Cerebellar nuclear complex (tissue), 1 donor: ENCODE measurements at places on chromosomes 3 and 15.
A peak's percentile ranks its signal among the peaks of the same experiment; 100 is the strongest.

GRCh38 chr3:135499426-135499825 lies 466.1 kb upstream of the PPP2R3A start:
- DNase-seq = no peak

DNA sequence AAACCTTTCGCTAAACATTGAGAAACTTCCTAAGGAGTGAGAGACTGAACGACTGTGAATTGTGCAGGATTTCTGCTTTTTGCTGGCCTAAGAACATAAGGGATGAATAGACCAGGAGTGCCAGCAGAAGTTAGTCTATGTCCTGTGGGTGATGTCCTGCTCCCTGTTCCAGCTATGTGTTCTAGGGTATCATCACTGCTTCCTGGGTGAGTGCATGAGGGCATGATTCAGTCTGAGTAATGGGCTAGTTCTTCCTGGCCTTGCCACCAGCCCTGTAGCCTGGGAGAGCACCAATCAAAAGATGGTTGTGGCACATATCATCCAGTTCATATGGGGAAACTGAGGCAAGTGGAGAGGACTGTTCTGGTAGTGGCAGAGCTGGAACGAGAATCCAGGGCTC lies 153.9 kb upstream of the TPM1 start:
- DNase-seq = no peak

DNA sequence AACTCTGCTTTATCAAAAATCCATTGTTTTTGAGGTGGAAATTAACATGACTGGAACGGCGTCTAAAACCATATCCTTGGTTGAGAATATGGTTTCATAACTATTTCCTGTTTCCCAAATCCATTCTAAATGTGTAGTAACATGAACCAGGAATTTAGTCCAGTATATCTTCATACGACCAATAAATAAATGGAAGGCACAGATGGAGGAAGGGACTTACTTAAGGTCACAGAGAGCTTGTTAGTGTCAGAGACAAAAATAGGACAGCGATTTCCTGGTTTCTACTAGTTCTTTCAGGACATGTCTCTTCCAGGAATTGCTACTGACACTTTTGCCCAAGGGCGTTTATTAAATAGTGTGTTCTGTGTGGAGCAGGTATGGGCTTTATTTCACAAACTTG lies 41.2 kb downstream of the HES1 start:
- no peak for DNase-seq

DNA sequence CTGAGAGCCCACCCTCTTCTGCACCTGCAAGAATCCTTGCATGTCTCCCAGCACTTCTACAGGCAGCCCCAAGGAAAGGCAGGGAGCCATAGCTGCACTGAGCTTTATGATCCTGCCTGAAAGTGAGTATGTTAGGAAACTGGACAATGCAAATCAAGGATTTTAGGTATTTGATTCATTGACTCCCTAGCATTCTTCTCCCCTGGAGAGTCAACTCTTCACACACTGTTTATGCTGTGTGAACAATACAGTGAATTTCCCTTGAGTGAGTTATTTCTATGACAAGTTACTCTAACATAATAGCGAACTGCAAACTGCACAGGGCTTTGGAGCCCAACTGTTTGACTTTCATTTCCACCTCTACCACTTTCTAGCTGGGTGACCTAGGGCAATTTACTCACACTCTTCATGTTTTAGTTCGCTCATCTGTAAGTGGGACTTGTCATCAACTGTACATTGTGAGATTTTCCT lies 96.0 kb upstream of the PHLDB2 start:
- no peak for DNase-seq

DNA sequence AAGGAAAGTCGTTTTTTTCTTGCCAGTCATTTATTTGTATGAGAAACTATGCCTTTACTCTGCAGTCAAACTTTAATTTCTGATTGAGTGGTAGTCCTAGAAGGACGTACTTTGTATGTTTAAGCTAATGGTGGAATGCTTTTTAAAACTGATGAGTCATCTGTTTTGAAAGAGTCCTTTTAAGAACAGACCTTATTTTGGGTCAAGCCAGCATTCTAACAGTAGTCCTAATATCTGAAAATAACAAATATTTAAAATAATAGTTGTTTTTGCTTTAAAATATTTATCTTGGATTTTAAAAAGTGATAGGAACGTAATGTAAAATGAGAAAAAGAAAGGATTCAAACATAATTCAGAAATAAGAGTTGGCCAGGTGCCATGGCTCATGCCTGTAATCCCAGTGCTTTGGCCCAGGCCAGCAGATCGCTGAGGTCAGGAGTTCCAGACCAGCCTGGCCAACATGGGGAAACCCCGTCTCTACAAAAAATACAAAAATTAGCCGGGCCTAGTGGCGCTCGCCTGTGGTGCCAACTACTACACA lies 1.3 kb upstream of the LRRC58 start:
- DNase-seq = no peak

GRCh38 chr3:119619094-119619493 lies 21.4 kb downstream of the PLA1A start:
- DNase-seq = no peak

- DNase-seq = no peak
These were observed 29.9 kb upstream of the ST3GAL6 start for GRCh38 chr3:98733053-98733811.

DNA sequence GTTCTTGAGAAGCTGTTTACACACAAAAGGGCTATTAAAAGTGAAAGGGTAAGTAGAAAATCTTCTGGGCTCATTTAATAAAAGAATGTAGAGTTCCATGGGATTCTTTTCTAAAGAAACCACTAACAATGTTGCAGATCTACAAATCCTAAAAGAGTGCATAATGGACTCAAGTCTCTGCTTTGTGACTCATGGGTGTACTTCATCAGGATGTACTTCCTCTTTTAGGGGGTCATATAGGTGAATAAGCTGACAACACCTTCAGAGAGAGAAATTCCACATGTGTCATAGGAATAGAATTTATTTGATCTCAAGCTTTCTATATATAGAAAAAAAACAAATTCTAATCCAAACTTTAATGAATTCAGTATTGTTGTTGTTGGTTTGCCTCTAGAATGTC lies 355.5 kb downstream of the TIGIT start:
- no peak for DNase-seq

GRCh38 chr3:15886521-15886920 lies 88.7 kb upstream of the ANKRD28 start:
- DNase-seq = no peak

DNA sequence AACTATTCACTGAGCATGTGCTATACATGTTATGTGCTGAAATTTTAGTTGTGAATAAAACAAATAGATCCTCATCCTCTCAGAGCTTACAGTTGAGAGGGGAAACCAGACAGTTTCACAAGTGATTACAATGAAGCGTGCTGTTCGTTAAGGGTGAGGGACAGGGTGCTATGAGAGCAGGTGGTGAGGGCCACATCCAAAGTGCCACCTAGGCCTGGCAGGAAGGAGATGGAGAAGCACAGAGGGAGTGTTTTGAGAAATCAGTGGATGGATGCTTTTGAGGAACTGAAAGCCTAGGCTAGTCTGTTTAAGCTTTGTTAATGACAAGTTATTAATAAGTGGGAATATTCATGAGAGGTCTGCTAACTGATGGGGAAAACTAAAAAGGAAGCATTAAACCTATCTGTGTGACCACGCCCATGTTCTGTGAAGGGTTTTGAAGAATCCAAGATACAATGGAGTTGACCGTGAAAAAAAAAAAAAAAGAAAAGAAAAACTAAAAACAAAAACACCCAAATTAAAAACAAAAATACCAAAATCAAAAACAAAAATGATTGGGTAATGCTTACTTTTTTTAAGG lies 7.3 kb downstream of the MCTP2 start:
- no peak for DNase-seq

DNA sequence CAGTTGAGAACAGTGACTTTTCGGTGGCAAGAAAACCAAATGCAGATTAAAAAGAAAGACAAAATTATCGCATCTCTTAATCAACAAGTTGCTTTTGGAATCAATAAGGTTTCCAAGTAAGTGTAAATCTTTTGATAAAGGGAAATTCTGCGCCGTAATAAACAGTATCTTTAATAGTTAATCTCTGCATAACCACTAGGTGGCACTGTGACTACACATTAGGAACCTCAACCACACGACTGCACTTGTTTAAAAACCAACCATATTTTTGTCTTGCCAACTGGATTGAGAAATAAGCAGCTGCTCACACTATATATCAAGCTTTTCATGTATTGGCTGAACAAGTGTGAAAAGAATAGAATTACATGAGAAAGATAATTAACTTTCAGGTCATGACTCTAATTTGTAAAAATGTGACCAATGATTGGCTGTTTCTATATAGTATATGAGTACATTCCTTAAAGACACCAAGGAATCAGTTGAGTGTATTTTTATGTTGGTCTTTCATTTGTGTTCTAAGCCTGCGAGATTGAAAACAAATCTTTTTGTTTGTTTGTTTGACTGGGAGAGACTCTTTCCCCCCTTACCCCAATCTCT lies 72.7 kb downstream of the DZIP3 start:
- no peak for DNase-seq

GRCh38 chr3:58066842-58067241 lies 58.6 kb downstream of the FLNB start:
- no peak for DNase-seq

- peak; percentile 80 for DNase-seq
These were observed 47.3 kb downstream of the BDH1 start for GRCh38 chr3:197508461-197508860.

- no peak for DNase-seq
These were observed 39.9 kb downstream of the PYDC2 start for GRCh38 chr3:191500892-191501291.

GRCh38 chr15:70539912-70540530 lies 223.3 kb downstream of the UACA start:
- no peak for DNase-seq

- DNase-seq = no peak
These were observed 56.3 kb downstream of the TJP1 start for GRCh38 chr15:29765898-29766527.

GRCh38 chr3:52088445-52089367 lies 32.3 kb upstream of the DUSP7 start:
- no peak for DNase-seq

GRCh38 chr3:113985541-113985940 lies 37.7 kb downstream of the ZDHHC23 start:
- no peak for DNase-seq

- no peak for DNase-seq
These were observed 17.4 kb upstream of the CACNA2D2 start for GRCh38 chr3:50520849-50521248.

DNA sequence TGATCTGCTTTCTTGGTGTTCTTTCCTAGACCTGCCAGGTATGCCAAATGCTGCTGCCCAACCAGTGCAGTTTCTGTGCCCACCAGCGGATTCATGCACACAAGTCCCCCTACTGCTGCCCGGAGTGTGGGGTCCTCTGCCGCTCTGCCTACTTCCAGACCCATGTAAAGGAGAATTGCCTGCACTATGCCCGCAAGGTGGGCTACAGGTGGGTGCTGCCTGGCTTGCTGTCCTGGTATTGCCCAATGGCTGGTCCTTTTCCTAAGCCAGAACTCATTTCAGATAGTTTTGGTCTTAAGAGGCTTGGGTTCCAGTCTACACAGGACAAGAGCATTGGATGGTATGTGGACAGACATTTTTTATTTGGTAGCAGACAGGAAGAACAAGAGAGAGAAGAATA lies 26.5 kb upstream of the ALPK3 start:
- no peak for DNase-seq

DNA sequence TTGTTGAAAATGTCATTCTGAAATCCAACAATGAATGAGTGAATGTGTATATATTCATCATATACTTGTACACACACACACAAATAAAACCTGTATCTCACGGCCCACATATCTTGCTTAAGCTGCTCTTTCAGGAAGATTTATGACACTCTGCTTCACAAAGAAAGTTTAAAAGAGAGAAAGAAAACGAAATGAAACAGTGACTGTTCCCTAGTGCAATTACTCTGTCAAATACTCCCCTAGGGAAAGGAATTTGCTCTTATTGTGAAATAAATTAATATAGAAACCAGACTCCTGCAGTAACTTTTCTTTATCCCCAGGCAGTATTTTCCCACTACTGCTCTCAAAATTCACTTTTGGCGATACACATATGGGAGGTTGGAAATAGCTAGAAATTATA lies 329.1 kb downstream of the VPS13C start:
- no peak for DNase-seq

- DNase-seq = no peak
These were observed 62.0 kb upstream of the BCL6 start for GRCh38 chr3:187807086-187807862.

- no peak for DNase-seq
These were observed 259.2 kb upstream of the SLITRK3 start for GRCh38 chr3:165455360-165455759.

GRCh38 chr15:98815207-98815606 lies 166.9 kb downstream of the IGF1R start:
- no peak for DNase-seq
